ENCODE measurements at places on chromosomes 7 and 10.

GRCh38 chr7:40095695-40096327 is 38.6 kb downstream of the MPLKIP start:
- no peak for DNase-seq

DNA sequence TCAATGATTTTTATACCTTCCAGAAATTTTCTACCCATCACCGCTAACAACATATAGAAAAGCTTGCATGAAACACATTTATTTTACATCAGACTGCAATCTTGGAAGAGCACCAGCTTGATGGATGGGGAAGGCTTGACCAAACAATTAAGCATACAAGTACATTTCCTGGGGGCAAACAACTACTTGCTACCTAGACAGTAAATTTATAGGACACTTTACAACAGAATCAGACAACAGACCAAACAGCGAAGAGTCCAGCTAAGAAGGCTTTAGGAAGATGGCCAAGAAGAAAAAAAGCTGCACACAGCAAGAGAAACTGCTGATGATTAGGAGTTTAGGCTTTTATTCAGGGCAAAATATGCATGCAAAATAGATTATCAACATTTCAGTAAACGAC is 8.0 kb downstream of the AASS start:
- no peak for DNase-seq

DNA sequence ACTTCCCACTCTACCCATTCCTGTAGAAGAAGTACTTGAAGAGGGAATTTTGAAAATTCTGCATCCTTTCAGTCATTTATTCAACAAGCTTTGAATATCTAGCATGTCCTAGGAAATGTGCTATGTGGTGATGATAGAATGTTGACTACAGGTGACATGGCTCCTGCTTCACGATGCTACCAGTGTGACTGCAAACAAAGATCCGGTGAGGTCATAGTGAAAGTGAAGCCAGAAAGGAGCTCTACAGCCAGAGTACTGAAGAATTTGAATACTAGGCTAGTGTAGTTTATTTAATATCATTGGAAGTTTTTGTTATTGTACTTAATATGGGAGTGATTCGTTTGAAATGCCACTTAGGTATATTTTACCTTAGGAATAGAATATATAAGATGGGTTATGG is 348.1 kb downstream of the TFEC start:
- no peak for DNase-seq

- DNase-seq = no peak
These were observed 9.9 kb downstream of the XRCC2 start for GRCh38 chr7:152666078-152666477.

DNA sequence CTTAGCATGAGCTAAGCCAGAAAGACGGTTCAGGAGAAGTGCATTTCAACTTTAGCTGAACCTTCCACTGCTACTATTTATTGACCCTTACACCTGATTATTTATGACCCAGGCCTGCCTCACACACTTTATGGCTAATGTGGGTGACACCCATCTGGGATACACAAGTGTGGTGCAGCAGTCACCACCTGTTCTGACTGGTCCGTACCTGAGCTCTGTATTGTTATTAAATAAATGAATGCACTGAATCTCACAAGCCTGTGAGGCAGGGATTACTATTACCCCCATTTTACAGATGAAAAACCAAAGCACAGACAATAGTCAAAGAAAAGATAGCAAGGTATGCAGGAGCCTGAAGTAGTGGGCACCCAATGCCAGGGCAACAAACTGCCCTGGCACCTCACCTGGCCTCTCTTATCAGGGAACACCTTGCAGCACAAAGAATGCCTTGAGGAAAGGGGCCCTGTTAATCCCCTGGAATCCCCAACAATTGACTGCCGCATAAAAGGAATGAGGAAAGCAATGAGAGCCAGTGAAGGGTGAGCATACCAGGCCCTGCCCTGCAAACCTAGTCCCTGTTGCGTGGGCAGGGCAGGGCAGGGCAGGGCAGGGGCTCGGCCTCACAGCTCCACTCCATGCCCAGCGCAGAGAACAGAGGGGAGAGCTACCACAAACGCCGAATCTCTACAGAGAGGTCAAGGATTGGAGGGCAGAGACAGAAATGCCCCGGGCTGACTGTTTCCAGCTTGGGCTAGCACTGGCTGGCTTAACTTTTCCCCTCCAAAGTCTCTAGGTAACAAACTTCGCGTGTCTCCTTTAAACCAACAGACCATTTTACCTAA is 1.3 kb downstream of the ANXA11 start:
- no peak for DNase-seq

DNA sequence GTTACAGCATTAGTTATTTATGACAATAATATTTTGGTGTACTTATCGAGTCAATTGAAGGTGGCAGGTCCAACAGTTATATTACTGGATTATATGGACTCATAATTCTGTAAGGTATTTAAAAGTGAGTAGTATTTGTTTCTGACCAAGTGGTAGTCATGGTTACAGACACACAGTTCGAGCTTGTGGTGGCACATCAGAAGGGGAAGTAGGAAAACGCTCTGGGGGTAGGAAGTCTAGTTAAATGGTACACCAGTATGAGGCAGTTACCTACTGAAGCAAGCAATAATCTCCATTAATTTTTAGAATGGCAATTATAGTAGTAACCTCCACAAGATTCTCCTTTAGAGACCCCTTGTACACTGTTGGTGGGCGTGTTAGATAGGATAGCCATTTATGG is 541.2 kb downstream of the ETV1 start:
- no peak for DNase-seq

GRCh38 chr7:134533288-134533771 is 6.0 kb downstream of the AKR1B10 start:
- no peak for DNase-seq

GRCh38 chr10:17736223-17736622 is 15.8 kb upstream of the TMEM236 start:
- no peak for DNase-seq

DNA sequence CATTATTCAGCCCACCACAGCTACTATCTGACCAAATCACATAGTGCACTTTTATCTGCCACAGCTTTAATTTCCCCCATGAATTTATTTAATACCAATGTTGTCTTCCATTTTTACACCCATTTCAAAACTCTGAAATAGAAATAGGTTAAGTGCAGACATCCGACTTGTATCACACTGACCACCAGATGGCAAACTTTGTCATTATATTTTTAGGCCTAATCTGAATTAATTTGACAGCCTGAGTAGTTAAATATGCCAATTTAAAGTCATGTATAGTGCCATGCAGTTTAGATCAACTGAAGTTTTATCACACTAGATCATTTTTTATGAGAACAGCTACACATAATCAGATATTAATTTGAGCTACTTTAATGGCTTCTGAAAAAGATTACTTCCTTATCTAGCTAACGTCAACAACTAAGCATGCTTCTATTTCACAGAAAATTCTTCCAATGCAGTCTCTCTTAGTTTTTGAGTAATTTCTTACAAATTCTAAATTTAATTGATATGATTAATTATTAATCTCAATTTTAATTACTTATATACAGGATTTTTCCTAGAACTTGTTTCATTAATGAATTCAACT is 566.4 kb downstream of the GFRA1 start:
- DNase-seq = peak; percentile 12

GRCh38 chr7:34653787-34654186 is 4.2 kb upstream of the NPSR1 start:
- no peak for DNase-seq

GRCh38 chr7:117210397-117210796 is 112.5 kb downstream of the WNT2 start:
- DNase-seq = no peak

DNA sequence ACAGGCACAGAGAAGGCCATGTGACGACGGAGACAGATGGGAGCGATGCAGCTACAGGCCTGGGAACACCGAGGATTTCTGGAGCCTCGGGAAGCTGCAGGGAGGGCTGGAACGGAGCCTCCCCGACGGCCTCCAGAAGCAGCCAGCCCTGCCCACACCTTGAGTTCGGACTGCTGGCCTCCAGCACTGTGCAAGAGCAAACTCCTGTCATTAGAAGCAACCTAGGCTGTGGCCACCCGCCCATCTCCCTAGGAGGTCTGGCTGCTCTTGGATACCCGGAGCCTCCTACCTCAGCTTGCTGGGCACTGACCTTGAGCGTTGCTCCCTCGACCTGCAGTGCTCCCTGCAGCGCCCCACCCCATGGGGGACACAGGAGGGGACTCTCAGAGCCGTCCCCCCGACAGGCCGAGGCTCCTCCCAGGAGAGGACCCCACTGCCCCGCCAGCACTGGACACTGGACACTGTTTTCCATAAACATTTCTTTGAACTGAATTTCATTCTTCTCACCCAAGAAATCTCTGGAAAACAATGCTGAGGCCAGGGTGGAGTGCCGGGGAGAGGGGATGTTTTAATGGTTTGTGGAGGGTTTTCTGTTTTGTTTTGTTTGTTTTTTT is 22.5 kb upstream of the TNRC18 start:
- no peak for DNase-seq

GRCh38 chr7:129167817-129168216 is 20.6 kb upstream of the SMO start:
- DNase-seq = no peak

DNA sequence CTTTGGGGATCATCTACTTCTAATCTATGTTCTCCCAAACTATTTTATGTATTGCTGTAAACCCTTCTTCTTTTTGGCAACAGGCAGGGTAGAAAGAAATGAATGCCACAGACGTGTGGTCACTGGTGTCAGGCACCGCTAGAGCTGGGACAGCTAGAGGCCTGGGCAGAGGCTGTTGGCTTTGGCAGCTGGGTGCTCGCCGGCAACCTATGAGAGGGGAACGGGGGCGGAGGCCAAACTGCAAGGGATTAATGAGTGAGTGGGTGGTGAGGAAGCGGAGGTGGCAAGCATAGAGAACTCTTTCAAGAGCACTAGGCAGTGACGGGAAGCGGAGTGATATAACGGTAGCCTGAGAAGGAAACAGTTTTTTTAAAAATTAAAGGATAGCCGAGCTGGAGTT is 78.5 kb downstream of the CREB5 start:
- no peak for DNase-seq

DNA sequence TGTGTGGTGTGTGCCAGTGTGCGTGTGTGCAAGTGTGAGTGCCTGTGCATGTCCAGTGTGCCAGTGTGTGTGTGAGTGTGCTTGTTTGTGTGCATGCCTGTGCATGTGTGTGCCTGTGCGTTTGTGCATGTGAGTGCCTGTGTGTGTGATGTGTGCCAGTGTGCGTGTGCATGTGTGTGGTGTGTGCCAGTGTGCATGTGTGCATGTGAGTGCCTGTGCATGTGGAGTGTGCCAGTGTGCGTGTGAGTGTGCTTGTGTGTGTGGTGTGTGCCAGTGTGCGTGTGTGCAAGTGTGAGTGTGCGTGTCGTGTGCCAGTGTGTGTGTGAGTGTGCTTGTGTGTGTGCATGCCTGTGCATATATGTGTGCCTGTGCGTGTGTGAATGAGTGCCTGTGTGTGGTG is 33.8 kb downstream of the ADGRA1 start:
- DNase-seq = no peak

GRCh38 chr7:27244488-27245123 is 2.0 kb downstream of the EVX1 start:
- DNase-seq = no peak

GRCh38 chr7:45663167-45663921 is 89.2 kb downstream of the ADCY1 start:
- no peak for DNase-seq

DNA sequence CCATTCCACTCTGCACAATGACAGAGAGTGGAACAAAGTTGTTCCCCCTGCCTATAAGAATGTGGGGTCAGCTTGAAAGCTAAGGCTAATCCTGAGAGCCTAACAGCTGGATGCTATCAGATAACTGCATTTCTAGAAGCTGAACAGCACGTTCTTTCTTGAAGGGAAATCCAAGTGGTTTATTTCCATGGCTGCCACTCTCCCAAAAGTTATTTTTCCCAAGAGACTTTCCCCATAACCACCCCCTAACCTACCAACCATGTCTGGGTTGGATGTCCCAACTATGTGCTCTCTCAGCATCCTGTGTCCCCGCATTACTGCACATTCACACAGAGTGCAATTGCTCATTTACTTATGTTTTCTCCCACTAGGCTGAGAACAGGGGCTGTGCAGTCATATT is 140.7 kb upstream of the ANKRD1 start:
- no peak for DNase-seq

- DNase-seq = no peak
These were observed 222.1 kb downstream of the ARHGAP12 start for GRCh38 chr10:31706464-31707092.

GRCh38 chr7:38951213-38951612 is 26.5 kb upstream of the POU6F2 start:
- no peak for DNase-seq

DNA sequence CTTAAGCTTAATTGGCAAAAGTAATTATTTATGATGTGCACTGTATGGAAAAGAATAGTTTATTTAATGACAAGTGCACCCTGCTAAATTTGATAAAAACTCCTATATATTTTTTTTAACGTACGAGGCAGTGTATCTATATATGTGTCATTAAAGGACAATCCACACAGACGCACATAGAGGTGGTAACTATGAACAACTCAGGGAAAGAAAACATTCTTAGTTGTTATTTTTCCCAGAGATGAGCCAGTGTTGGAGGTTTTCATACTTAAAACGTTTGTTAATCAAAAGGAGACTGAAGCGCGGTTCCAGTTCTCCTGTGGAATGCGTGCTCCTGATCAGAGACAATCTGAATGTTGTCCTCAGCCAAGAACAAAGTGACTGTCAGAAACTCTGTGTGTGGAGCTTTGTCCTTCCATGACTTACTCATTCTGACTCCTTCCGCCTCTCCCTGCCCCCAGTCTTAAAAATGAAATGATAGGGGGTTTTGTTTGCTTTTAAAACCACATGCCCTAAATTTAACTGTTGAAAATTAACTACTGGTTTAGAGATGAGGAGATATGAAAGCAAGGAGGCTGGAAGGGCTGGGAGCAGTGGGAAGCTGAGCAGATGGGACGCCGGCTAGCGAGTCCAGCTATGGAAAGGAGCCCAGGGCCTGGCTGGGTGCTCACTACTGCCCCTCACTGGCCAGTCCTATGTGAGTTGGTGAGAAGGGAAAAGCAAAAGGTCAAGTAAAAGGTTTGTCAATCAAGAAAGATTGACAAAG is 99.6 kb downstream of the SVIL start:
- DNase-seq = no peak

DNA sequence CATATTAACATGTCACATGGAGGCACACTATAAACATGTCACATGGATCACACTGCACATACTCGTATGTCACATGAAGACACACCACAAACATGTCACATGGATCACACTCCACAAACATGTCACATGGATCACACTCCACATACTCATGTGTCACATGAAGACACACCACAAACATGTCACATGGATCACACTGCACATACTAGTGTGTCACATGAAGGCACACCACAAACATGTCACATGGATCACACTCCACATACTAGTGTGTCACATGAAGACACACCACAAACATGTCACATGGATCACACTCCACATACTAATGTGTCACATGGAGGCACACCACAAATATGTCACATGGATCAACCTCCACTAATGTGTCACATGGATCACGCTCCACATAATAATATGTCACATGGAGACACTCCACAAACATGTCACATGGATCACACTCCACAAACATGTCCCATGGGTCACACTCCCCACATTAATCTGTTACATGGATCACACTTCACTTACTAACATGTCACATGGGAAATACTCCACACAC is 195.6 kb upstream of the PFKP start:
- no peak for DNase-seq
